OCI-M1 (cell line): ENCODE measurements at places on chromosomes 12 and 14.

GRCh38 chr12:91335699-91336098 lies 153.1 kb upstream of the DCN start:
- no peak for DNase-seq

- DNase-seq: peak; percentile 53
Observed at GRCh38 chr12:62914443-62915203, 20.3 kb downstream of the PPM1H start.

GRCh38 chr12:127542391-127542790 lies 724.6 kb upstream of the TMEM132C start:
- DNase-seq: no peak

- DNase-seq: no peak
Observed at GRCh38 chr14:100472094-100472455, 115.1 kb downstream of the BEGAIN start.

DNA sequence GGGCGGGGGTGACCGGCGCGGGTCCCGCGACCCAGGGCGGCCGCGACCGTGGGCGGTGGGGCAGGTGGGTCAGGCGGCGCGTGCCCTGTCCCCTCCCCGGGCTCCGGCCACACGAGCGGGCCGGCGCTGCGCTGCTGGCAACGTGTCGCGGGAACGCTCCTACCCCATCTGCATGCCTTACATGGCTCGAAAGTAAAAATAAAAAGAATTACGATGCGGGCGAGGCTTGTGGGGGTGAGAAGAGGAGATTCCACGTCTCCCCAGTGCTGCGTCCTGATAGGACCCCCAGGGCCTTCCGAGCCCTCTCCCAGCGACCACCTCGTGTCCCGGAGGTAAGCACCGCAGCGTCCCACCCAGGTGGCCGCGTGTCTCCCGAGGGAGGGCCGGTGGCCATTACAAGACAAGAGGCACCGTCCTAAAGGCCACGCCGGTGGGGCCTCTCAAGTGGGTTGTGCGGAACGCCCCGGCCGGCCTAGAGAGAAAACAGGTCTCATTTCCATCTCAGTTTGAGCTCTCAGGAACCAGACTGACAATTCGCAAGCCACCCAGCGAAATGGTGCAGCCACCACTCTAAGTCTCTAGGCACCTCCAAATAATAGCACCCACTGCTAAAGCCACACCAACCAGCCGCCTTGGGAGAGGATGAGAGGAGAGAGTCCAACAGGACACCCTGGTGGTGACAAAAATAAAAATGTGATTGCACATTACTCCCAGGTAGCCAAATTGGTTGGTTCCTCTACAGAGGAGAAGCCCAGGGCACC lies 612 bp upstream of the FOXN3 start:
- peak; percentile 73 for DNase-seq

DNA sequence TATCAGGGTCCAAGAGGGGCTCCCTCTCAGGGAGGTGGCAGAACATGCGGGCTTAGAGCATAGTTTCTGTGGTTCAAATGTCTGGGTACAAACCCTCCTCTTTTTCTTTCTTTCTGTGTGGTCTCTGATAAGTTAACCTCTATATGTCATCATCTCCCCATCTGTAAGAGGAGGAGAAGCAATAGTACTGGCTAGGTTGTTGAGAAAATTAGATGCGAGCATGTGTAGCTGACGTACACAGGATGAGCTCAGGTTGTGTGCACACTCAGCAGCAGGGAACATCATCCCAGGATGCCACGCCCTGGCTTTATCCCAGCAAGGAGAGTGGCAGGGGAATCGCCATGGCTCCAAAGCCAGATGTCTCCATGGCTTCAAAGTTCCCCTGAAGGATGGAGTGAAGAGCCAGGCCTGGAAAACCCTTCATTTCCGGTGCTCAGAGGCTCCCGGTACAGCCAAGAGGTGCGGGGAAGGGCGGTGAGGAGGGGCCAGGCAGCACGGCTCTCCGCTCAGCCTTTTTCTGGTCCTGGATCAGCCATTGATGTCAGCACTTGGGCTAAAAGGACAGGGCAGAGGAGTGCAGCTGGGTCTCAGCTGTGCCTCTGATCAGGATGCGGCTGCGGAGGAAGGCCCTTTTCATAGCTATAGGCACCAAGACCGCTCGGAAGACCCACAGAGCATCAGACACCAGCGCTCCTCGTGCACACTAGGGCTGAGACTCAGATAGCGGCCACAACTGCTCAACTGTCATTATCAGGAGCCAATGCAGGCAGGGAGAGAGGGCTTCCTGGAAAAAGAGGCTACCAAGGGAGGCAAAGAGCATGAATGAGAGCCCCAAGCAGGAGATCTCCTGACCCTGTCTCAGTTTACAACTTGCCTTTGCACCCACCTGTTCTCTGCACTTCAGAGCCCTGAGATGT lies 41.5 kb downstream of the ARL6IP4 start:
- DNase-seq: peak; percentile 52

DNA sequence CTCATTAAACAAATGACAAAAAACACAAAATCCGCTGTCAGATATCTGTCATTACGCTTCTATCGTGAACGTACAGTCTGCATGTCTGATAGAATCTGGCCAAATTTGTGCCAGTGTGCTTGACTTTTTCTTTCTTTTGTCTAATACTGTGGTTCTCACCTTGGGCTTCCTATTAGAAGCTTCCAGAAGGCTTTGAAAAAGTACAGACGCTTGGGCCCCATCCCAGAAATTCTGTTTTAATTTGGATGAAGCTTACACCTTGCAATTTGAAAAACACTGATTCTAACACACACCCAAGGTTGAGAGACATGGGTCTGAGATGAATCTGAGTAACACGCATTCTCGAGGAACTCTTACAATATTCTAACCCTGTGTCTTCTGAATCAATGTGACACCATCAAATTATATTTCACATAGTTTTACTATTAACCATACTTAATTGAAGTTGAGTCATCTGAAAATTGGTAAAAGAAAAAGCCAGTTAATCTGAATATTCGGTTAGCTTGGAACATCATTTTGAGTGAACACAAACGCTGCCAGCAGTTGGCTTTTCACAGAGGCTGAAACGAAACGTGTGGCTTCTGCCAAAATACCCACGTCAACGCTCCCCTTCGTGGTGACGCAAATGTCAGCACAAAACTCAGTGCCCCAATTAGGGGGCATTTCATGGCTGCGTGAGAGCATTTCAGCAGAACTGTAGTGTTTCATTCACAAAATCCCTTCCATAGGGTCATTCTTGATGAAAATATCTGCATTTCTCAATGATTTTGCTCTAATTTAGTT lies 420.5 kb downstream of the TMEM132D start:
- no peak for DNase-seq

GRCh38 chr12:120583478-120584030 lies 2.4 kb upstream of the POP5 start:
- peak; percentile 80 for DNase-seq

GRCh38 chr12:93502802-93503623 lies 35.7 kb downstream of the MRPL42 start:
- DNase-seq: peak; percentile 70

- no peak for DNase-seq
Observed at GRCh38 chr12:126144603-126145002, 1079.4 kb downstream of the AACS start.

DNA sequence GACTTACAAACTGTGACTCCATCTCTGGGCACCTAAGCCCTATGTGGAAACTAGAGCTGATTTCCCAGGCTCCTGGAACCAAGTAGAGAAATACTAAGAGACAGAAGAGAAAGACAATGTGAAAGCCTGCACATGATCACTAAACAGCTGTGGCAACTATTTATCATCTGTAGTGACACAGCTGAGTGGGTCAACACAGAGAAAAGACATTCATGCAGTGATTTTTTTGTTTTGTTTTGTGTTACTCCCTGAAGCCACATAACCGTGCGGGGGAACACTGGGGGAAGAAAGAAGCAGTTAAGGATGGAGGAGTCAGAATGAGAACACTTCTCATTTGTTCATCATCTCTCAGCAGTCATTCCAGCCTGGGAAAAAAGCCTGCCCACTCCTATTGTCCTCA lies 1.5 kb downstream of the PRR4 start:
- DNase-seq: no peak

GRCh38 chr12:116406529-116406928 lies 129.0 kb upstream of the MED13L start:
- DNase-seq: peak; percentile 37

GRCh38 chr12:66417217-66417616 lies 114.9 kb downstream of the HELB start:
- no peak for DNase-seq

- DNase-seq: no peak
Observed at GRCh38 chr12:28988325-28988704, 160.8 kb upstream of the FAR2 start.

- no peak for DNase-seq
Observed at GRCh38 chr14:69701291-69701690, 65.7 kb upstream of the SRSF5 start.

DNA sequence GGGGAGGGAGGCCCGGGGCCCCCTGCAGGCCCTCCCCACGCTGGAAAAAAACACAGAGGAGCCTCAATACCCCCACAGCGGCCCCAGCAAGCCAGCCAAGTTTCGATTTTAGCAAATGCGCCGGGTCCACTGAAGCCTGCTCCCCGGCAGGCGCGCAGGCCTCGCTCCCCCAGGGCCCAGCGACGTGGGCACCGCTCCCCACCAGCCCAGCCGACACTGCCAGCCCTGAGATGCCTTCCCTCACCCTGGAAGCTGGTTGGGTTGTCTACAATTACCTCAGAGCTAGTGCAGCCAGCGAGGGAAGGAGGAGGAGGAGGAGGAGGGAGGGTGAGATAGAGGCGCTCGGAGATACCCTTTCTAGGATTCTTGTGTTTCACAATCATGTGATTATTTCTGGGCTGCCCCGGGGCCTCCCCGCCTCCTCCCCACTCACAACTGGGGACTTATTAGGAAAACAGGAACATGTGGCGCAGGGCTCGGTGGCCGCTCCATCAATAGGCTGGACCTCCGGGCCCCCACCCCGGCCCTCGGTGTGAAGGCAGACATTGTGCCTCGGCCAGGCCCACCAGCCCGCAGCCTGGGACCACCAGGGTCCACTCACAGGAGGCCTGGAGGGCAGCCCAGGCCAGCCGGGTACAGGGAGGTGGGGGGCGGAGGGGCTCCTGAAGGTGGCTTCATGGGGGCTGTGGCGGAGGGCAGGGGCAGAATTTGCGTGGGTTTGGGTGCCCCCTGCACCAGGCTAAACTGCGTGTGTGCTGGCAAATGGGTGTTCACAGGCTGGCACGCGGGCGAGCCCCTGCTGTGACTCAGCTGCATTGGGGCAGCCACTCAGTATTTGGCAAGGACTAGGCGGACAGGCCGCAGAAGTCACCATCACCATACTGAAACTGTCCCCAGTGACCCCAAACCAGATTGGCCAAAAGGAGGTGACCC lies 109.9 kb downstream of the NCOR2 start:
- DNase-seq: peak; percentile 87

DNA sequence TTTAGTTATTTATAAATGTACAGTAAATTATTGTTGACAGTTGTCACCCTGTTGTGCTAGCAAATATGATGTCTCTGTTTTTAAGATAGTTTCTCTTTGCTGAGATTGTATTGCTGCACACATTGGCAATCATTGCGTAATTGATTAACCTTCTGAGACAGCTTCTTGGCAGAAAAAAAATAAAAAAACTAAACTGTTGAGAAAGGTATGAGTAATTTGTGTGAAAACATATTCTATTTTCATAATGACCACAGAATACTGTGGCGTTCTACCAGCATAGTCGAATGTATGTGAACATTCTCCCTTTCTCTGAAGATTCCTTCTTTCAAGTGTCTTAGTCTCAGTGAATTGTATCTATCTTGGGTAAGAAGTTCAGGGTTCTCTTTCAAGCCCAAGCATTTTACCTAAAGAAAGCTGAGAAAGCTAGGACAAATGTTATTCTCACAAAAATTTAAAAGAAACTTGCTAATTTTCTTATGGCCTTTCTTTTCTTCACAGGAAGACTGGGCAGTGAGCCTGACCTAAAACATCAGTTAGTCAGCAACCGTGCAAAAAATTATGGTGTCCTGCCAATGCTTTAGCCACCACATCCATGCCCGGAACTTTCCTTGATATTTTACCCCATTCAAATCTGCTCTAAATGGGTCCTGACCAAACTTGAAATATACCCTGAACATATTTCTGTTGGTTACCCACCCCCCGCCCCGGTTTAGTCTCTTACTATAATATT lies 69.0 kb upstream of the REP15 start:
- DNase-seq: no peak

- DNase-seq: no peak
Observed at GRCh38 chr14:24903337-24903736, 146.6 kb downstream of the STXBP6 start.

- peak; percentile 52 for DNase-seq
Observed at GRCh38 chr12:94769047-94769420, 118.7 kb upstream of the TMCC3 start.

DNA sequence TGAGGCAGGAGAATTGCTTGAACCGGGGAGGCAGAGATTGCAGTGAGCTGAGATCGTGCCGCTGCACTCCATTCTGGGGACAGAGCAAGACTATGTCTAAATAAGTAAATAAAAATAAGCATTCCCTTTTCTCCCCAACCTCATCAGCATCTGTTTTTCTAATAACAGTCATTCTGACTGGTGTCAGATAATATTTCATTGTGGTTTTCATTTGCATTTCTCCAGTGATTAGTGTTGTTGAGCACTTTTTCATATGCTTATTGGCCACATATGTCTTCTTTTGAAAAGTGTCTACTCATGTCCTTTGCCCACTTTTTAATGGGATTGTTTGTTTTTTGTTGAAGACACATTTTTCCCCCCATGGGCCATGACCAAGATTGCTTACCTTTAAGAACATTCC lies 243.2 kb downstream of the ADAMTS20 start:
- DNase-seq: no peak

DNA sequence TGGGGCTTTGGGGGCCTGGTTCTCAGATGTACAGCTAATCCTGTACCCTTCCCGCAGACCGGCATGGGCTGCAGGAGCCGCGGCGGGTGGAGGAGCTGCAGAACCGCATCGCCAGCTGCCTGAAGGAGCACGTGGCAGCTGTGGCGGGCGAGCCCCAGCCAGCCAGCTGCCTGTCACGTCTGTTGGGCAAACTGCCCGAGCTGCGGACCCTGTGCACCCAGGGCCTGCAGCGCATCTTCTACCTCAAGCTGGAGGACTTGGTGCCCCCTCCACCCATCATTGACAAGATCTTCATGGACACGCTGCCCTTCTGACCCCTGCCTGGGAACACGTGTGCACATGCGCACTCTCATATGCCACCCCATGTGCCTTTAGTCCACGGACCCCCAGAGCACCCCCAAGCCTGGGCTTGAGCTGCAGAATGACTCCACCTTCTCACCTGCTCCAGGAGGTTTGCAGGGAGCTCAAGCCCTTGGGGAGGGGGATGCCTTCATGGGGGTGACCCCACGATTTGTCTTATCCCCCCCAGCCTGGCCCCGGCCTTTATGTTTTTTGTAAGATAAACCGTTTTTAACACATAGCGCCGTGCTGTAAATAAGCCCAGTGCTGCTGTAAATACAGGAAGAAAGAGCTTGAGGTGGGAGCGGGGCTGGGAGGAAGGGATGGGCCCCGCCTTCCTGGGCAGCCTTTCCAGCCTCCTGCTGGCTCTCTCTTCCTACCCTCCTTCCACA lies 7.6 kb downstream of the NR4A1 start:
- no peak for DNase-seq

GRCh38 chr14:77955816-77956484 lies 156.0 kb downstream of the ADCK1 start:
- DNase-seq: no peak

GRCh38 chr12:39830852-39831520 lies 211.4 kb upstream of the ABCD2 start:
- DNase-seq: peak; percentile 8

- DNase-seq: no peak
Observed at GRCh38 chr12:52009081-52009751, 2.5 kb downstream of the TAMALIN start.
